ENCODE measurements at places on chromosomes 5 and 9. TPM values are rescaled to one million over a fixed set of nuclear protein-coding genes. Genes with fewer than 3 reads are reported as not detected.

The NR5A1 gene
- total RNA-seq, result not detected

The SPATA31E1 gene
- total RNA-seq, result not detected

The ARHGEF28 gene
- total RNA-seq, result 44.7 TPM

- DNase-seq, result peak; percentile 12
These were observed 97.8 kb upstream of the KLF4 start for GRCh38 chr9:107587191-107587963.

DNA sequence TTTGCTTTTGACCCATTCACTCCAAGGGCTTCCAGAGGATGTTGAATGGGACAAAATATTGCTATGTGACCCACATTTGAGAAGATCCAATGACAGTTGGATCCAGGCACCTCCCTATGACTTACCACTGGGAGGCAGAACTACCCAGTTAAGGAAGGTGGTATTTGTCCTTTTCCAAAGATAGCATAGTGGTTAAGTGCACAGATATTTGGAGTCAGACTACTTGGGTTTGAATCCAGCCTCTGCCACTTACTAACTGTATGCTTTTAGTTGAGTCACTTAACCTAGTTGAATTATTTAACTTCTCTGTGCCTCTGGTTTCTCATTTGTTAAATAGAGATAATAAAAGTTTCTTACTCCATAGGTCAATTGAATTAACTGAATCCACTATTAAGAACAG, 74.5 kb upstream of the PALM2AKAP2 start:
- DNase-seq, result peak; percentile 60

- no peak for DNase-seq
These were observed 87.1 kb downstream of the SEMA4D start for GRCh38 chr9:89410641-89411350.

- DNase-seq, result peak; percentile 64
These were observed 19.9 kb downstream of the ABITRAM start for GRCh38 chr9:108953983-108954574.

DNA sequence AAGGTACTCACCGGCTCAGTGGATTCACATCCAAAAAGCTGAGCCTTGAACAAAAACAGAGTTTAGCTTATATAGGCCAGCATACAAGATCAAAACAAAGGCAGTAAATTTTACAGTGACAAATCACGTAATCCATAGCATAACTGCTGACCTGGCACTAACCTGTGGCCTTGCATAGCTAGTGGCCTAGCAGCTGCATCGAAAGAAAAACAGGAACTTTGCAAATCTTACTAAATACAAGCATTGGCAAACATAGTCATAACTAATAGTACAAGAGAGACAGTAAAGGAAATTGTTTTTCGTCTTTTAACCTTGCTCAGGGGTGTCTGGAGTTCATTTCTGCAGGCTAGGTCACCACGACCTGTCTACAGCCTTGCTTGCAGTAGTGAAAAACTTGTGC, 4.8 kb downstream of the HSDL2 start:
- no peak for DNase-seq
